ENCODE measurements at places on chromosomes 5 and 9.
A peak's percentile ranks its signal among the peaks of the same experiment; 100 is the strongest.

- peak; percentile 10 for DNase-seq
Observed at GRCh38 chr5:7925961-7926695, 57.2 kb downstream of the MTRR start.

DNA sequence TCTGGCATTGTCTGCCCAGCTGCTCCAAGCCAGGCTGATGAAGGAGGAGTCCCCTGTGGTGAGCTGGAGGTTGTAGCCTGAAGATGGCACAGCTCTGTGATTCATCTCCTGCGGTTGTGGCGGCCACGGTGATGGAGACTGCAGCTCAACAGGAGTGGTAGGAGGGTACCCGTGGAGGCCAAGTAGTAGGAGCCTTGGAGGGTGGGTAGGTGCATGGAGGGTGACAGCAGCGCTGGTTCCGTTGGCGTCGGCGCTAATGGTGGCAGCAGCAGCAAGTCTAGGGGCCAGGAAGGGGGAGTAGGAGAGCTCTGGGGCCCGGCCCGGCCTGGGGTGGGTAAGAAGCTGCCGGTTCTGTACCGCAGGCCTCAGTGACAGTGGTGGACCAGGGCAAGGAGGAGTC, 22.4 kb upstream of the TRIM52 start:
- DNase-seq, result no peak

- DNase-seq, result no peak
Observed at GRCh38 chr5:158153508-158153907, 294.6 kb upstream of the CLINT1 start.

GRCh38 chr5:173291722-173292658, 36.2 kb downstream of the STC2 start:
- no peak for DNase-seq

DNA sequence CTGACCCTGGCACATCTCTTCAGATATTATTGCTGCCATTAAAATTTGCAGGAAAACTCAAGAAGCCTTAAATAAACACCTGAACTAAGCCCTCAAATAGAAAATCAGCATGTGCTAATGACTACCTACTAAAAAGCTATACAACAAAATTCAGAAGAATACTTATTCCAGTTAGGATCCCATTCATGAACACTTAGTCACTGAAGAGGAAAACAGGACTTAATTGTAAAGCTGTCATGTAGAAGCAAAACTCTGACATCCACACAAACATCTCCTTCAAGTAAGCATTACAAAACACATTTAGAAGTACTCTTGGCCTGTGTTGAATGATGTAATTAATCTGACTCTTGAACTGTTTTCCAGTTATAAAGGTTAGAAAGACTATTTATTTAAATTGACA, 19.9 kb downstream of the ELL2 start:
- DNase-seq, result no peak

- DNase-seq, result peak; percentile 47
Observed at GRCh38 chr5:172451771-172452197, 2.5 kb downstream of the SH3PXD2B start.

DNA sequence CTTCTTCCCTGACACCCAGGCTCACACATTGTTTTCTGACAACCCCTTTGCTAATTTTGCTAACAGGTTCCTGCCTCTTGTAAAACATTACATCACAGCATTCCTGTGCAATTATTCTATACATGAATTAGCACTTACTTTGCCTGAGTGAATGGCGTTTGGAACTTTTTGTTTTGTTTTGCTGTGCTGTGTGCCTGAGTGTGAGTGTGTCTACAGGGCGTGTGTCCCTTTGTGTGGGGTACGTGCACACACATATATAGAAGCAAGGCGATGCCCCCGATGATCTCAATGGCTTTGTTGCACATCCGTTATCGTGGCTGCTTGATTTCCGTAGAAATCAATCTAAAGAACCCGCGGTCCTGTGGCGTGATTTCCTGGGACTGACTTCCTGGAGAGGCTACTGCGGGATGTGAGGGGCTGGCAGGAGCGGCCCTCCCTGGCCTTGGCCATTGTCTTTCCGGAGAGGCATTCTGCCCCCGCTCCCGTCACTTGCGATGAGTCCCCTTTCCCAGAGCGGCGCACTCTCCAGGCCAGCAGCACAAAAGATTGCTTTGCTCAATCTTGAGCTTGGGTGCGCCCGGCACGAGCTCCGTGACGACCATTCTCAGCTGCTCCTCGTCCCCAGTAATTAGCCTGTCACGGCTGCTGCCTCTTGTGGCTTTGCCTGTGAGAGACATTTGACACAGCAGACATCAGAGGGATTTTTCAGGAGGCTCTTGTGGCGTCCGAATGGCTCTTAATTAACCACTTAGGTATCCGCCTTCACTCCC, 398.1 kb upstream of the IRX1 start:
- no peak for DNase-seq

All from fibroblast of the conjunctiva (primary cell).